Stimulated activated CD8-positive, alpha-beta memory T cell treated with anti-CD3 and anti-CD28 coated beads, Interleukin-2, amount 100 ng/mL, for 1 hour (primary cell): ENCODE measurements at places on chromosomes 5 and 9.

- DNase-seq = no peak
Observed at GRCh38 chr5:14038341-14038959, 94.0 kb upstream of the DNAH5 start.

- no peak for DNase-seq
Observed at GRCh38 chr9:71589612-71590011, 178.7 kb downstream of the CEMIP2 start.

- DNase-seq = no peak
Observed at GRCh38 chr5:116032991-116033390, 719 bp downstream of the ARL14EPL start.

GRCh38 chr5:119070578-119070827 is 384 bp upstream of the DMXL1 start:
- no peak for DNase-seq

DNA sequence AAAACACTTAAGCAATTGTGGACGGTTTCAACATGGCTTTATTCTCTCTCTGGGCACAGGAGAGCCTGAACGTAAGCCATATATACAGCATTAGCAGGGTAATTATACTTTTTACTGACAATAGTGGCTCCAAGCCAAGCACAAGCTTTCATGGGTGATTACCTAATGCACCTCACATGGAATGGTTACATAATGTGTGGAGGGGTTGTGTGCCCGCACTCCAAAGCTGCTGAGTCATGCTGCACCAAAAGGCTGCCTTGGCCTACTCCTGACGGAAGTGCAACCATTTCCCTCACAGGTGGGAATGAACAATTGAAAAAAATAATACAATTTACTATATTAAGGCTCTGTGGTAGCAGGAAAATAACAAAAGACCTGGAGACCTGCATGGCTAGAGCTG is 86.5 kb upstream of the ATP10B start:
- no peak for DNase-seq

- DNase-seq = no peak
Observed at GRCh38 chr5:155313518-155313917, 300.0 kb downstream of the KIF4B start.

GRCh38 chr9:21923694-21924093 is 70.5 kb downstream of the CDKN2A start:
- DNase-seq = no peak

DNA sequence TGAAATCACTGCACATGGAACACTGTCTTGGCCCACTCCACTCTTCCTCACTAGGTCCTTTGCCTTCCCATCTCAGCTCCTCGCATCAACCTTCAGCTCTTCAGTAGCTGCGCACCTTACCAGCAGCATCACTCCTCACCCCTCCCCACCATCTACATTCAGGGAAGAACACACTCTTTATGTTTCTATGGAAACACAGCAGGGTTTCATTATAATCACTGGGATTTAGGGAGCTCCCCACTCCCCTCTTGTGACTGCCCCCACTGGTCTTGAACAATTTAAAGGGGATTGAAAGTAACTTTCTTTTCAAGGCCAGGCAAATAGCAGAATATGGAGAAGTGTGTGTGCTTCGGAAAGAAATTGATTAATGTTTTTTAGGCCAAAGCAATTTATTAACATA is 111.2 kb downstream of the INSYN2B start:
- DNase-seq = no peak

DNA sequence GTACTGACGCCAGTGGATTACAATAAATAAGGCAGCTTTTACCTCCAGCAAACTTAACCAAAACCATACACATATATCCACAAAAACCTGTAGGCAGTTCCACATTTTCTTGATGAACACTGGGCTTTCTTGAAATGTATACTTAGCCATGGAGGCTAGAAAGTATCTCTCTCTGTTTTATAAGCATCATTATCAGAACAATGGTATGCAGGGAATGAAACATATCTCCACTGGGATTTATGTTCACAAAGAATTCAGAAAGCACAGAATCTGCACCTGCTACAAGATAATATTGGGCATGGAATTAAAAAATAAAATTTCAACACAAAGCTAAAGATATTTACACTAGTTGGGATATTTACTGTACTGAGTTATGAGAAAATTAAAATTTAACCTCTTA is 126.1 kb upstream of the RASA1 start:
- no peak for DNase-seq

- DNase-seq = no peak
Observed at GRCh38 chr9:81293651-81294050, 395.7 kb downstream of the TLE1 start.

GRCh38 chr5:120555345-120555744 is 91.2 kb downstream of the PRR16 start:
- DNase-seq = no peak

GRCh38 chr5:4097199-4097598 is 501.6 kb downstream of the IRX1 start:
- no peak for DNase-seq

DNA sequence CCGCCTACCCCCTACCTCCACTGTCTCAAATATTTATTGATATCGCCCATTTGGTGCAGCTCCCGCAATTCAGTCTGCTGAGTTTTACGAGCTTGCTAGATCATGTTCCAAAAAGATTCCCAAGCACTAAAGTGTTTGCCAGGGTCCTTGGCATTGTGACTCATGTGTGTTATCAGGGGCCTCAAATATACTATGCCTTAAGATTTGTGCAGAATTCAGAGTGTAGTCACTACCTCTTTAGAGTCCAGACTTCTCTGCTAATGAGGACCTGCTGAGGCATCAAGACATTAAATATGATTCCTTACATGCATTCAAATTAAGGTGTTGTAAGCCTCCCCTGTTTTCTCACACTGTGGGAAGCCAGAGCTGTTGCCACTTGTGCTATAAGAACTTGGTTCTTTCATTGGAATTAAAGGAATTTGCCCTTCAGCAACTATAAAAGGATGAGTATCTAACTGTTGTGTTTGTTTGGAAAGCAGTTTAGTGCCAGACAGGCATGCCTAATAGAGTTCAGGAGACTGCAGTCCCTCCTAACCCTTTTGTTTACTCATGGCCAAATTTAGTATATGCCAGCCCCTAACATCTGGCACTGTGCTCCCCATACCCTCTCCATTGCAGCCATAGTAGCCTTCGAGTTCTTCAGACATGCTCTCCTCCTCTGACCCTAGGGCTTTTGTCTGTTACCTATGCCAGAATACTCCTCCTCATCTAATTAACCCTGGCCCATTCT is 316.4 kb downstream of the NR3C1 start:
- DNase-seq = no peak

DNA sequence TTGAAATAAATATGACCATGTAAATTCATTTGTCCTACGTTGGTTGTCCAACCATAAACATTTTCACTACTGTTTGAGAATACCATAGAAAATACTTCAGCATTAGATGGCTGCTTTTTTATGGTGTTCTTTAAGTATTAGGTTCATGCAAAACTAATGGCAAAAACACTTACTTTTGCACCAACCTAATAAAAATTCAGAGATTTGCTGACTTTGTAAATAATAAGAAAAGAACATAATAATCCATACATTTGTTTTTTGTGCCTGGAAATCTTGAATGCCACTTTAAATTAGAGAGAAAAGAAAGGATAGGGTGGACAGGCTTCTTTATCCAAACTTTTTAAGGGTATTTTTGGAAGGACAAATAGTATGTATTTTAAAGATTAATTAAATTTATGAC is 719.7 kb upstream of the TYRP1 start:
- DNase-seq = no peak

DNA sequence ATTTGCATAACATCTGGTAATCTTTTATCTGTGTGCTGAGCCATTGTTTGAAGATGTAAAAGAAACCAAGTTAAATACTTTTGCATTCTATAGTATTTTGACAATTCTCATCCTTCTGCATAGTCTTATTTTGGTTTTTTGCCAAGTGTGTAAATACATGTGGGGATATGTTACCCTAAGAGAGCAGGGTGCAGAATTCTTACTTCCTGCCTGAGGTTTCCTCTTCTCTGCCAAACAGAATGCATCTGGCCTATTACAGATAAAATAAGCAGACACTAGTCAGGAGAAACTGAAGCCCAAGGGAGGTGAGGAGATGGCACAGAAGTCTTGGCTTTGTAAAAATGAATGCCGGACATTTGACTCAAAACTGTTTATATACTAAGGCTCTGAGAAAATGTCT is 462.1 kb downstream of the TMEM38B start:
- no peak for DNase-seq
